ENCODE measurements at places on chromosomes 16 and 17.

DNA sequence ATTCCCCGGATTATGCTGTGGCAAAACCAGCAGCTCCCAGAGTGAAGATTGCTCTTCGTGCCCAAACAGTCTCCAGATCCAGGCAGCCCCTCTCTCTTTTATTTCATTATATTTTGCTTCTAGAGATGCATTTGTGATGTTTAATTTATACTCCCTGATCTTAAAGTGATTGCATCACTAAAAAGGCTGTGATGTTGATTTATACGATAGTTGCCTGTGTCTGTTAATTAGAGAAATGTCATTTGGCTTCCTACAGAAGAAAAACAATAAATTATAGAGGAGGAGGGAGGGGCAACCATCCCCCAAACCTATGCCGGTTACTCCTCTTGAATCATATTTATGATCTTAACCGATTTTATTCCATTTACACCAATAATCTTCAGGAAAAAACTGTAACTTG lies 615.3 kb downstream of the TOX3 start:
- no peak for DNase-seq

- no peak for DNase-seq
Measured at GRCh38 chr17:39752241-39752881, 14.6 kb downstream of the GRB7 start.

DNA sequence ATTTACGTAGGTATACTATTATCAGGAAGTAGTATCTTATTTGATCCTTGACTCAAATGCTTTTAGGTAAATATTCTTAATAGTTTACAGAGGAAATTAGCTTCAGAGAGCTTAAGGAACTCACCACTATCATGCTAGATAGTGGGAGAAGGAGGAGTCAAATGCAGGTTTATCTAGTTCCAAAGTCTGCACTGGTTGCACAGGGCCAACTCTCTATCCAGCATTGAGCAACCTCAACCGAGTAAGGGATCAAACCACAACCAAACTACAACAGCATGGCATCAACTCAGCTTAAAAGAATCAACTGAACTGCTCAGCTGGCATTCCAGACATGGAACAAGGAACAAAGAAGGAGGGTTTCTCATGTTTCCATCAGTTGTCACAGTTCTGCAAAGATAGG lies 306.0 kb downstream of the MAF start:
- DNase-seq = no peak

- DNase-seq = peak; percentile 58
Measured at GRCh38 chr16:15682105-15682570, 32.1 kb downstream of the NDE1 start.

DNA sequence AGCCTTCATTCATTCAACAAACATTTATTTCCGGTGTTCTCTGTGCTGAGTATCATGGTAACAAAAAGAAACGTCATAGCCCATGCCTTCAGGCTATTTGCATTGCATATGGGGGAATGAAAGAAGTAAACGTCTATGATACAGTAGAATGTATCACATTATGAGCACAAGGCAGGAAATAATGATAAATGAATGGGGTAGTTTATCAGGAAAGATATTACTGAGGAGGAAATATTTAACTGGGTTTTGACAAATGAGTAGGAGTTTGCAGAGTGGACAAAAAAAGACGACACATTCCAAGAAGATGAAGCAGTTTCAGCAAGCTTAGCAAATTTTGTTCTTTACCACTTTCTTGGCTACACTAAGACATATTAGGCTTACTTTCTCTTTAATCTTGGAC lies 1.3 kb upstream of the KRTAP4-7 start:
- DNase-seq = no peak

Measured in CD4-positive, alpha-beta T cell treated with Interleukin-15 for 1 hour (primary cell).